ENCODE measurements at places on chromosomes 4 and X. TPM values are rescaled to one million over a fixed set of nuclear protein-coding genes. Genes with fewer than 3 reads are reported as not detected.

The FGF2 gene
- total RNA-seq = 16.6 TPM

GRCh38 chr4:60945641-60946040 is 254.5 kb upstream of the ADGRL3 start:
- no peak for DNase-seq

DNA sequence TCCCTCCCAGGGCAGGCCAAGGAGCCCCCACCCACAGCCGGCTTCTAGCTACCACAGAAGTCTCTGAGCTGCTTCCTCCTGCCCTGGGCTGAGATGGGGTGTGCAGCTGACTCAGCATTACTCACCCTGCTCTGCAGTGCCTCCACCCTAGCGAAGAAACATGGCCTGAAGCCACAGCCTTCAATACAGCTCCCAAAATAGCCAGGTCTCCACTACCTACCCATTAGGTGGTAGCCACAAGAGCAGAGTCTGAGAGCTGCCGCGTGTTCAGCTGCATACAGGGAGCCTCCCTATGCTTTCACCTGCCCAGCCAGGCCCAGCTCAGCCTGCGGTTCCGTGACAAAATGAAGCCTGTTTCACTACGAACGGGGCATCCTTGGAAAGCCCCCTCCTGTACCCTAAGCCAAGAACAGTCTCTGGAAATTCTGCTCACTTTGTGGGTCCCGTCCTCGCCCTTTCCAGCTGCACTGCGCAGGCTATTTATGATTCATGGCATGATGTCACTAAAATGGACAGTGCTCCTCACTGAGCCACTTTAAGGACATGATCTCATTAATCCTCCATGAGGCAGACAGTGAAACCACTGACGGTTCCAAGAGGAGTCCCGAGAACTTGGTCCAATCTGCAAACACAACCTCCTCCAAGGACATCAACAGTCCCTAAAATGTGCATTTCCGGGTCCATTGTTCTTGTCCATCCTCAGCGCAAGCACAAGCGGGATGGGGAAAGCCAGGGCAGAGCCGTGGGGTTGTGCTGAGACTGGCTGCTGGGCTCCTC is 20.2 kb downstream of the WDR1 start:
- DNase-seq = no peak

The CTAG1B gene
- not detected for total RNA-seq

DNA sequence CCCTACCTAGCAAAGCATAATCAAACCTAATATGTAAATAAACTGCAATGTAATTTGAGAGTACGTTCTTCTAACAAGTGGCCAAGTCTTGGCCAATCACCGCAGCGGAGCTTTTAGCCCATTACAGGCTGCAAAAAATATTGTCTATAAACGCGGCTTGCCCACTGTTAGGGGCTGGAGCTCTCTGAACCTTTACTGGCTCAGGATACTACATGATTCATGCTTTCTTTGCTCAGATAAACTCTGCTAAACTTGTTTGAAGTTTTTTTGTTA is 990 bp upstream of the HADH start:
- no peak for DNase-seq

- DNase-seq = no peak
Observed at GRCh38 chr4:46441136-46441859, 51.4 kb upstream of the GABRA2 start.

The XAGE1A gene
- total RNA-seq = not detected

DNA sequence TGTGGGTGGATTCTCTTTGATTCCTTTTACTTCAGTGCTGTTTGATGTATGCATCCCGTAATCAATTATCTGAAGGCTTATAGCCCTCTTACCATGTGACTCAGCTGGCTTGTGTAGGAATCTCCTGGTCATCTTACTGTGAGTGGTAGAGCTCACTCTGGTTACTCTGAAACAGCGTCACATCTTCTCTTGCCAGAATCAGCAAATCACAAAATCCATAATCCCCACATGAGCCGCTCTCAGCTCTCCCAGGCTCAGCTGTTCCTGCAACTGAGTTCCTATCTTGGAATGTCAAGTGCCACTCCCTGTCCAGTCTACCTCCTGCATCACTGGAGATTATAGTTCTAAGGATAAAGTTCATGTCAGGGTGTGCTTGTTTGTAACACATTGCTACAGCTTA is 278.0 kb downstream of the FBXO8 start:
- DNase-seq = no peak

GRCh38 chr4:184288451-184289178 is 70.9 kb upstream of the ENPP6 start:
- no peak for DNase-seq

GRCh38 chr4:78520808-78521226 is 30.8 kb upstream of the ANXA3 start:
- no peak for DNase-seq

DNA sequence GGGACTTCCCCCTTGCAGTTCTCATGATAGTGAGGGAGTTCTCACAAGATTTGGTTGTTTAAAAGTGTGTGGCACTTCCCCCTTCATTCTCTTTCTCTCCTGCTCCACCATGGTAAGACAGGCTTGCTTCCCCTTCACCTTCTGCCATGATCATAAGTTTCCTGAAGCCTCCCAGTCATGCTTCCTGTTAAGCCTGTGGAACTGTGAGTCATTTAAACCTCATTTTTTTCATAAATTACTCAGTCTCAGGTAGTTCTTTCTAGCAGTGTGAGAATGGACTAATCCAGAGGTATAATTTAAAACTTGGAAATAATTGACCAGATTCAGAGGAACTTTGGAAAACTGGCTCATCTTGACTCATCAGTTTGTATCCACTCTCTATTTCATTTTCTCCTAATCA is 129.0 kb downstream of the TMEM47 start:
- DNase-seq = no peak

- no peak for DNase-seq
Observed at GRCh38 chr4:186730621-186731020, 7.0 kb upstream of the FAT1 start.

- no peak for DNase-seq
Observed at GRCh38 chrX:23871905-23872546, 35.7 kb downstream of the APOO start.

GRCh38 chr4:169493164-169493524 is 119.2 kb downstream of the NEK1 start:
- DNase-seq = no peak

DNA sequence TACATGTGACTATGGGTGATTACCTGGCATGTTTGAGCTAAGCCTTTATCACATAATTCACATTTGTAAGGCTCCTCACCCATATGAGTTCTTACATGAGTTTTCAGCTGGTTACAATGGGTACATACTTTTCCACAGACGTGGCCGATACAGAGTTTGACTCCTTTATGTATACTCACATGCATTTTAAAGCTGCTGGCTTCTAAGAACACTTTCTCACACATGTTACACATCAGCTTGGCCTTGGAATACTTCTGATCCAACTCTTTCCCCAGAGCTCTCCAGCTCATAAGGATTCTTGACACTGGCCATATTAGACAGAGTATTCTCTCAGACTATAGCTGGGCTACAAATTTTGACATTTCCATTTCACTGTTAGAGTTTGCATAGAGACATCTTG is 66.3 kb downstream of the TAB3 start:
- DNase-seq = no peak

GRCh38 chr4:185139736-185140135 is 3.3 kb upstream of the SLC25A4 start:
- no peak for DNase-seq

- no peak for DNase-seq
Observed at GRCh38 chrX:42096265-42096920, 173.0 kb upstream of the CASK start.

All from pulmonary artery endothelial cell (primary cell).